ENCODE measurements at places on chromosomes 6 and 20.
A peak's percentile ranks its signal among the peaks of the same experiment; 100 is the strongest.

DNA sequence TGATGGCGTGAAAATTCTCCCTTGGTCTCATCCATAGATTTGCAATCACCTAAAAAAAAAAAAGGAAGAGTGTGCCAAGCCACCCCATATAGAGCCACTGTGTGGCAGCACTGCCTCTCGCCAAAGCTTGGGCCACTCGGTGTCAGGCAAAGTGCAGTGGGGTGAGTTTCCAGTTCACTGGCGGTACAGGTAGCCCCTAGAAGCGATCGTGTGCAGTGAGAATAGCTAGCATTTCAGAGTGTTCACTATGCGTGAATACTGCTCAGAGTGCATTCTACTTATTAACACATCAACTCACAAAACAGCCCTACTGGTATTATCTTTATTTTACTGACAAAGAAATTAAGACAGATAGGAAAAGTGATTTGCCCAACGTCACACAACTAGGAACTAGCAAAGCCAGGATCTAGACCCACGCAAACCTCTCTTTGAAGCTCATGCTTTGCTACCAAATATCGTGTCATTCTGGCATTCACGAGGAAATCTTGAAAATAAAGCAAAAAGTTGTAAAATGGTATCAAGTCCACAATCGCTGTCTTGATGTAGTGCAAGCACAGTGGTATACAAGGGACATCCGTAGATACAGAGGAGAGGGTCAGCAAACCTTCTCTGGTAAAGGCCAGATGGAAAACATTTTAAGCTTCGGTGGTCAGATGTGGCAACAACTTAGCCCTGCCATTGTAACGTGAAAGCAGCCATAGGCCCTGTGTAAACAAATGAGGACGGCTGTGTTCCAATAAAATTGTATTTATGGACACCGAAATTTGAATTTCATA, 10.4 kb upstream of the GCNT2 start:
- DNase-seq = peak; percentile 10

DNA sequence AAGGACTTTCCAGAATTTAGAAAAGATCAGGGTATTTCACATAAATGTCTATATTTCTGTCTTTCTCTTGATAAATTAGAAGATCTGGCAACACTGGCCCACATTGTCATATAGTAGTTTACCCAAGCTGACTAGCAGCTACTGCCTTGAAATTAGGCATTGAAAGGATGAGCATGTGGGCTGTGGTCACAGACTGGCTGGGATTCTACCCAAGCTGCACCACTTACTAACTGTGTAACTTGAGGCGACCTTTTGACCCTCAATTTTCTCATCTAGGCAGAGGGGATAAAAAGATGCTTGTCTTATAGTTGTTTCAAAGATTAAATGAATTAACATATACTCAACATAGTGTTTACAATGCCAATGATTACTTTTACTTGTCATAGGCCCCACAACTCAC, 152.7 kb upstream of the BMP2 start:
- no peak for DNase-seq

GRCh38 chr6:25105070-25105925, 169.5 kb upstream of the RIPOR2 start:
- DNase-seq = no peak

GRCh38 chr6:40931931-40932330, 107.1 kb downstream of the UNC5CL start:
- no peak for DNase-seq

- DNase-seq = peak; percentile 17
These were observed 160.2 kb downstream of the BTBD3 start for GRCh38 chr20:12077875-12078274.

DNA sequence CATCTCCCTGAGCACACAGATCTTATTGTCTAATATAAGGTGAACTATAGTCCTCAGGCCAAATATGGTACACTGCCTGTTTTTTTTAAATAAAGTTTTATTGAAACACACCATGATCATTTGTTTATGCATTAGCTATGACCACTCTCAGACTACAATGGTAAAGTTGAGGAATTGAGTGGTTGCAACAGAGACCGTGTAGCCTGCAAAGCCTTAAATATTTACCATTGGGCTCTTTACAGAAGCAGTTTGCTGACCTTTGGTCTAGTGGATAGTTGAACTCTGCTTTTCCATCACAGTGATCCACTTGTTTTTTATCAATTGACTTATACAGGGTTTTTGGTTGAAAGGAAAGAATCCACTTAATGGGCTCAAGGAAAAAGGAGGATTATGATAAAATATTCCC, 27.3 kb upstream of the METTL24 start:
- no peak for DNase-seq

- no peak for DNase-seq
These were observed 14.3 kb upstream of the CDH22 start for GRCh38 chr20:46322641-46323040.

GRCh38 chr6:129617986-129618385, 92.0 kb downstream of the ARHGAP18 start:
- DNase-seq = no peak

DNA sequence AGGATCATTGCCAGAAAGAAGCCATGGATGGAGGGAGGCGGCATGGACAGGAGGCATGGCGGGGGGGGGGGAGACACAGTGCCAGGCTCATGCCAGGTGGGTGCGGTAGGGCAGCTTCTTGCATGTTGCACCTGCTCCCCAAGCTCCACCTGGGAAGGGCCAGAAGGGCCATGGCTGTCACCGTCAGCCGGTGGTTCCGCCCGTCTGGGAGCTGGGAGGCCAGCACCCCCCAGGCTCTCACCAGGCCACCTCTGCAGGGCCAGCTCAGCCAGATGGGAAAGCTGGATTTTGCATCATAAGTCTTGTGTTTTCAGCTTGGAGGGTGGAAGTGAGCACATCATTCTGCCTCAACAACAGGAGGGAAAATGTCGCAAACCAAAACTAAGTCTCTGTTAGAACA, 404.7 kb downstream of the TAF4 start:
- no peak for DNase-seq

DNA sequence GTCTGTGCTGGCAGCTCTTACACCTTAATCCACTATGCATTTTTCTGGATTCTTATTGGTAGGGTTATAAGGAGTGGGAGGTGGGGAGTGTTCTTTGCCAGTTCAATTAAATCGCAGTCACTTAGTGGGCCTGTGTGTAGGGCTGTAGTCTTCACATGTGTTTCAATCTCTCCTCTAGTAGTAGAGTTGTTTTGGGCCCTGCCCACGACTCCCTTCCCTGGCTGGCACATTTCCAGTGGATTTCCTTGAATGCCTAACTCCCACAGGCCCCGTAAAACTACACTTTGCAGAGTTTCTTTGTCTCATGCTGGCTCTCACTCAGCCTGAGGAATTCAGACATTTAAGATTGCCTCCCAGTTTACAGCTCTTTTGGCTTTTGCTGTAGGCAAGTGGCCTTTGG, 414.0 kb upstream of the OPRM1 start:
- peak; percentile 60 for DNase-seq

GRCh38 chr6:169843991-169844390, 92.6 kb downstream of the ERMARD start:
- DNase-seq = no peak

DNA sequence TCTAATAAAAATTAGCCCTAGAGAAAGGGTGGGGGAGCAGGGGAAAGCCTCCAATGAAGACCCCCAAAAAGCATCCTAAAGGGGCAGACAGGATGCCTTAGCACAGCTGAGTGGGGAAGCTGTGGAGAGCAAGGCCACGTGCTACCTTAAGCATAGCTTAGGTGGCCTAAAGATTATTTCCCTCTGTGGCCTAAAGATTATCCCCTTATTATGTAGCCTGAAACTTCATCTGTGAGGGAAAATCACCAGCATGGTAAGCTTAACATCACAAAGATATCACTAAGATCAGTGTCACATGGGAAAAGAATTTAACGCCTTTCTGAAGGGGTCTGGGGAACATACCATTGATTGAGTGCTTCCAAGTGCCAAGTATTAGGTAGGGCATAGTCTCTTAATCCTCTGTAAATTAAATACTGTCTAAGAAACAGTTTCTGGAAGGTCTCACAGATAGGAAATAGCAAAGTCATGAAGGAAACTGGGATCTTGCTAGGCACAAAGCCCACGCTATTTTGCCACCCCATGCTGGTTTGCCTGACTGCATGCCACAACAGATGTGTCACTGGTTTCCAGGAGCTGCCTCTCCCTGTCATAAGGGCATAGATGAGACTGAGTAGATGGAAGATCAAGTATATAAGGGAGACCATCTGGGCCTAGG, 170.0 kb downstream of the HACE1 start:
- DNase-seq = peak; percentile 93

GRCh38 chr6:42610416-42610815, 46.6 kb downstream of the UBR2 start:
- no peak for DNase-seq

DNA sequence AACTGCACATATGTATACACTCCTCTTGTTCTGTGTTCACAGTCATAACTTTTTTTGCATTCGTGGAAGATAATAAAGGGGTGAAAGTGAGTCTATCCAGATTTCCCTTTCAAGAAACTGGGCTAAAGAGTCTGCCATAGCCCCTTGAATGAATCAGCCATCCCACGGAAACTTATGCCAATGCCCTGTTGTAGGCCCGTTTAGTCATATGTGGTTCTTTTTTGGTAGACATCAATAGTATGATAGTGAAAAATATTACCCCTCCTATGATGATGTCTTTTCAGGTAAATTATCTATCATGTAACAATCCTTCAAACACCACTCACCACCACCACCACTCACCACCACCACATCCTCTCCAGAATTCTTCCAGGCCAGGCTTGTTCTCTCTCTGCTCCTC, 99.9 kb upstream of the MYLIP start:
- DNase-seq = no peak

GRCh38 chr6:110271732-110272022, 86.5 kb downstream of the METTL24 start:
- no peak for DNase-seq

- DNase-seq = no peak
These were observed 325.2 kb upstream of the CDH4 start for GRCh38 chr20:60926831-60927230.

- DNase-seq = no peak
These were observed 14.1 kb downstream of the SAMD5 start for GRCh38 chr6:147522597-147522996.

GRCh38 chr20:36279362-36279761, 26.8 kb upstream of the DLGAP4 start:
- DNase-seq = no peak

DNA sequence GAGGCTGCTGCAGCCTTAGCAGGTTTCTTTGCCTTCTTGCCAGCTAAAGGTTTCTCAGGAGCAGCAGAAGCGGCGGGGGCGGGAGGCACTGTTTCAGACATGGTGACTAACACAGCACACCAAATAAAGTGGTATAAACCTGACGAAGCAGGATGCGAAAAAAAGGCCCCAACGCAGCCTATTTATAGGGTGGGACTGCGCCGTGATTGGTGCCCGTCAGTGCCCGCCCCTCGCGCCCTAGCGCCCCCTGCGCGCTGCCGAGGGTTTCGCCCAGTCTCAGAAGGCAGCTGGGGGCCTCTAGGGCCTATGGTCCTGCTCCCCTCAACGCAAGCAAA, 55.0 kb downstream of the TRIM38 start:
- peak; percentile 74 for DNase-seq

- DNase-seq = peak; percentile 82
These were observed 1.3 kb downstream of the MAPK14 start for GRCh38 chr6:36028877-36029324.

DNA sequence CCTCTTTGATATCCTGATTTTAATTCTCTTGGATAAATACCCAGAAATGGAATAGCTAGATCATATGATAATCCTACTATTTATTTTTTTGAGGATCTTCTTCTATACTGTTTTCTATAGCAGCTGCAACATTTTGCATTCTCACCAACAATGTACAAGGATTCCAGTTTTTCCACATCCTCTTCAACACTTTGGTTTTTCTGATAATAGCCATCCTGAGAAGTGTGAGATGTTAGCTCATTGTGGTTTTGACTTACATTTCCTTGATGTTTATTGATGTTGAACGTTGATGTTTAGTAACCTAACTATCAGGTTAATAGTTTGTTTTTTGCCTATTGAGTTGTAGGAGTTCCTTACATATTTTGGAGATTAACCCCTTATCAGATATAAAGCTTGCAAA, 217.3 kb downstream of the LRFN2 start:
- no peak for DNase-seq

GRCh38 chr6:19159089-19159488, 678.1 kb upstream of the ID4 start:
- peak; percentile 41 for DNase-seq

GRCh38 chr20:53226826-53227225, 254.7 kb downstream of the TSHZ2 start:
- DNase-seq = no peak

DNA sequence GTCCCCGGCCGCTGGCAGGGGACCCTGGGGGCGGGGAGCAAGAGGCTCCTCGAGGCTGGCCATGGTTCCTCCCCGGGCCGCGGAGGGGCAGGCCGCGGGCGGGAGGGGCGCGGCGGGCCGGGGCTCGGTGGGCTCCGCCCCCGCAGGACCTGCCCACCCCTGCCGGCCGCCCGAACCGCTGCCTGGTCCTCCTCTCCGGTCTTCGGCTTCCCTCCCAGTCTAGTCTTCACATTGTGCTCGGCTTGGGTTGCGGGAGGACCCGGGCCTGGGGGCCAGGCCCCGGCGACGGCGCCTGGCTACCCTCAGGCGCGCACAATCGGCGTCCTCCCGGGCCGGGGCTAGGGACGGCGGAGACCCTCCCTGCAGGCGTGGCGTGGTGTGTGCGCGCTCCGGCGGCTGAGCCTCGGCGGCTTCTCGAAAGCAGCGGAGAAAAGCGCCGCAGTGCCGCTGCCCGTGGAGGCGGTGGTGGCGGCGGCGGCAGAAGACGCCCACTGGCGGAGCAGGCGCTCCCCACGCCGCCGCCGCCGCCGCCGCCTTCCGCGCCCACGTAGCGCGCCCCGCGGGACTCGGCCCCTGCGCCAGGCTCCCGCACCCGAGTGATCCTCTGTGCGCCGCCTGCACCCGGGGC, at the start of gene PDE10A:
Gene PDE10A (minus strand): TSS at position 493 of the 628 bp plus-strand sequence. CDS start 430 bp downstream, at position 63.
- DNase-seq = peak; percentile 54

GRCh38 chr20:58665606-58666005, 14.5 kb downstream of the STX16 start:
- no peak for DNase-seq

GRCh38 chr6:22411376-22412105, 114.7 kb upstream of the PRL start:
- DNase-seq = peak; percentile 72

DNA sequence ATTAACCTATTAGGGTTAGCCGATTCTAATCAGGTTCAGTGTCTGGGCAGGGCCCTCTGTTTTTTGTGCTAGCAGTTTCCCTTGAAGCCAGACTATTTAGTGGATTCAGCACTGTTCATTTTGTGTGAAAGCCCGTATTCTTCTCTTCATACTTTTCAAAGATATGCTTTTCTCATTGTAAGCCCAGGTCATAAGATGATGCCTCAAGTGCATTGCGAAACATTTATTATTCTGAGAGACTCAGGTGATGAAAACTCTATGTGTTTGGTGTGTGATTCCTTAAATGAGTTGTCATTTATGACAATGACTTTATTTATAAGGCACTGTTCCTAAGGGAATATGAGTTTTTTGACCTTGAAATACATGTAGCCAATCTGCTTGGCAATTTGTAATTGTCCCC, 851.0 kb upstream of the FLRT3 start:
- no peak for DNase-seq

DNA sequence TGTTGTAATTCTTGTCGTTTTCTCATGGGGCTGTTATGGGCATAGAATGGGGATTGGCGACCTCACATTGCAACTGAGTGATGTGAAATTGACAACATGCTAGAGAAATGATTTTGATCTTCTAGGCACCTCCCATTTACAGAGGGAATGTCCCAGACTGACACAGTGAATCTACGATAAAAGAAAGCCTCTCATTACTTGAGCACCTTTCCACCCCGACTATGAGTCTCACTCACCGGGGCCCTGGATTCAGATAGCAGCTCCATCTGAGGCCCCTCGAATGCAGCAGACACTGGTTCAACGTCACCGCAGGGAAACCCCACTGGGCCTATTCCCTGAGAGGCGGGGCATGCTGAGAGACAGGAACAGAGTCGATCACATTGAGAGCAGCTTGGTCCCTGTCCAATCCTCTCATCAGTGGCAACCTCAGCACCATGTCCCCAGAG, 49.1 kb downstream of the NFATC2 start:
- DNase-seq = no peak

Data from fibroblast of villous mesenchyme (primary cell).